T-helper 9 cell (primary cell): ENCODE measurements at places on chromosomes 11 and 22.

- no peak for DNase-seq
Observed at GRCh38 chr11:118301600-118302195, 2.8 kb upstream of the CD3E start.

DNA sequence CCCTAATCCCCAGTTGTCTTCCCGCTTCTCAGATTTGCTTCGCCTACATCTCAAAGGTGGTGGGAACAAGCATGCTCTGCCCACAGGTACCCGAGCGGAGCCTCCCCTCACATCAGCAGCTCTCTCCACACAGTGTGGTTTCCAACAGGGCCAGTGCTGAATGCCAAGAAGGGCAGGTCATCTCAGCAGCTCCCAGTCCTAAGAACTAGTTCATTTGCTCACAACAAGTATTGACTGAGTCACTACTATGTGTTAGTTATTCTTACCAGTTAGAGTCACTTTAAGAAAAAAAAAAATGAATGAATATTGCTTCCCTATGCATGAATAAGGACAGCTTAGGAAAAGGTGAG is 66.2 kb downstream of the THAP12 start:
- no peak for DNase-seq

- no peak for DNase-seq
Observed at GRCh38 chr22:50136581-50137015, 33.9 kb upstream of the PANX2 start.

DNA sequence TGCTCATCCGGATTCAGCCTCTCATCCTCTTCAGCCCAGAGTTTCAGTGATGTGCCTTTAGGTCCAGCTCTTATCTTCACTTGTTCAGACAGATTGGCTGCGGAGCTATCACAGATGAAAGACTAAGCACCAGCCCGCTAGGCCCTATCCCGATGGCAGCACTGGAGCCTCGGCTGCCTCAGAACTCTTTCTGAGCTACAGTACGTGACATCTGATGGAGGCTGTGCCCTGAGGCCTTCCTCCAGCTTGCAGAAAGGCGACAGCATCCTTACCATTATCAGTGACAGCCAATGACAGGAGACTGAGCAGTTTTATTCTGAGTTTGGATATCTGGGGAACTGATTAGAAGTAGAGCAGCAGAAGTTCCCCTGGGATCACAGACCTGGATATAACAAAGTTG is 4.0 kb downstream of the OR8B8 start:
- no peak for DNase-seq

GRCh38 chr11:46555267-46556054 is 38.4 kb downstream of the AMBRA1 start:
- DNase-seq: no peak

DNA sequence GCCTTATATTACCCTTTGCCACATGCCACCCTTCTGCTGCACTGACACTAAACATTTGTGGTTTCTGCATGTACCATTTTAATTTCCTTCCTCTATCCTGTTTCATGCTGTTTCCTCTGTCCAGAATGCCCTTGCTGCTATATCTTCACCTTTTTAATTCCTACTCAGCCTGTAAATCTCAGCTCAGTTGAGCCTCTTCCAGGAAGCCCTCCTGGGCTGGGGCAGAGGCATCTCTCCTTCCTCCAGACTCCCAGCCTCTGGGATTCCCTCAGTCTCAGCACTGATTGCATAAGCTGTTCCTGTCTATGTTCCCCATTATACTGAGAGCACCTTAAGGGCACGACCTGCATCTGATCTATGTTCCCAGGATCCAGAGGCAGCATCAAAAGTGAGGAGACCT is 98.7 kb downstream of the RNF169 start:
- DNase-seq: no peak

DNA sequence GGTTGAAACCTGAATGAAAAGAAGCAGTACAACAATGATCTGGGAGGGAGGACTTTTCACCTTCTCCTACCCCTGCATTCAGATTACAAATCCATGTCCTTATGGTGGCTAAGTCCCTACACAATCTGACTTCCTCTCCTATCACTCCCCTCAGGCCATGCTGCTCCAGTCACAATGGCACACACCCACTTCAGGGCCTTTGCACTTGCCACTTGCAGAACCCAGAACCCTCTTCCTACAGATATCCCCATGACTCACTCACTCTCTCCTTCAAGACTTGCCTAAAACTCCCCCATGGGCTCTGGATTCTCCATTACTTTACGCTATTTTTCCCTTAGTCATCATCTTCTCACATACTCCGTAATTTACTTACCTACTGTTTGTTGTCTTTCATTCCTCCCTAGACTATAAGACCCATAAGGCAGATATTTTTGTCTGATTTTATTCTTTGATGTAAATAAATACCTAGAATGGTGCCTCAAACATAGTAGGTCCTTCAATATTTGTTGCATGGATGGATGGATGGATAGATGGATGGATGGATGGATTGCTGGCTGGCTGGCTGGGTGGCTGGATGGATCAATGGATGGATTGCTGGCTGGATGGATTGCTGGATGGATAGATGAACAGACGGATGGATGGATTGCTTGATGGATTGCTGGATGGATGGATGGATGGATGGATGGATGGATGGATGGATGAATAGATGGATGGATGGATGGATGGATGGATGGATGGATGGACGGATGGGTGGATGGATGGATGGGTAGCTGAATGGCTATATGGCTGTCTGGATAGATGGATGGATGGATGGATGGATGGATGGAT is 94.7 kb upstream of the NAV2 start:
- no peak for DNase-seq

DNA sequence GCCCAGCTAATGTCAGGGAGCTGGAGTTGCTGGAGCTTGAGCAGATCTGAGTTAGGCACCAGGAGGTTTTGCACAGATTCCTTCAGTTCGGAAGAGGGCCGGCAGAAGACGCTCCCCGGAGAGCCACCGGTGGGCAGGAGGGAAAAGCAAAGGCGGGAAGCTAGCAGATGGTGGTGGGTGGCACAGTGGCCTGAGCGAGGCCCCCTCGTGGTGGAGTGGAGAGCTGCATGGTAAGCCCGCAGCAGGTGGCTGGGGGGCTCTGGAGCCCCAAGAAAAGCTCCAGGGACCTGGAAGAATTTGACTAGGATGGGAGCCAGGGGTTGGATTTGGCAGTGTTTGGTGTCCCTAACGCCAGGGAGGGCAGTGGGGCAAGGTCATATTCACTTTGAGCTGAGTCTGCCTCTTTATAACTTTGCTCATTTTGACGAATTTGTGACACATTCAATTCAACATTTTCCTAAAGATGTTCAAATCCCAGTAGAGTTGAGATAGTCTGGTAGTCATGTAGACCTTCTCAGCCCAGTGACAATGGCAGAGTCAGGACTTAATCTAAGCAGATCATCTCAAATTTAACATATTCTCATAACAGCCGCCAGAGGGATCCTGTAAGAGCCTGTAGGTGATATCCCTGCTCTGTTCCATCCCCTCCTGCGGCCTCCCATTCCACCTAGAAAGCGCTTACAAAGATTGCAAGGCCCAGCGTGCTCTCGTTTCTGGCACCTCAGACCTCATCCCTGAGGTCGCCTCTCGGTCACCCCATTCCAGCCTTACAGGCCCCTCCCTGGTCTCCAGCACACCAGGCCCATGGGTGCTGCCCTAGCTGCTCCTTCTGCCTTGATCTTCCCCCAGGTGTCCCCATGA is 57.9 kb downstream of the TRIM29 start:
- DNase-seq: no peak

DNA sequence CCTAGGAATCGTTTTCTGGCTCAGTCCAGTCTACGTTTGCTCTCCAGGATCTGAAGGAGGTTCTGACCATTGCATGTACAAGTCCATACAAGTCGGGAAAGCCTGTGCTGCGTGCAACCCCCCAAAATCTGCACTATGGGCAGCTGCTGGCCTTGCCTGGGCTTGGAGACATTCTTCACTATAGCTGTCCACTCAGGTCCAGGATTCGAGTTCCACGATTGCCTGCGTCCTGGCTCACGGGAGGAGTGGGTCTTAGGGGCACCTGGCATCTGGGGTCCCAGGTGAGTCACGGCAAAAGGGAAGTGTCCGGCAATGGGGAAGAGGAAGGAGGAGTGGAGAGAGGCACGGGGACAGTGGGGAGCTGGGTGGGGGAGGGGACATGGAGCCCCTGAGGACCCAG is 563.0 kb downstream of the BRD1 start:
- DNase-seq: no peak

DNA sequence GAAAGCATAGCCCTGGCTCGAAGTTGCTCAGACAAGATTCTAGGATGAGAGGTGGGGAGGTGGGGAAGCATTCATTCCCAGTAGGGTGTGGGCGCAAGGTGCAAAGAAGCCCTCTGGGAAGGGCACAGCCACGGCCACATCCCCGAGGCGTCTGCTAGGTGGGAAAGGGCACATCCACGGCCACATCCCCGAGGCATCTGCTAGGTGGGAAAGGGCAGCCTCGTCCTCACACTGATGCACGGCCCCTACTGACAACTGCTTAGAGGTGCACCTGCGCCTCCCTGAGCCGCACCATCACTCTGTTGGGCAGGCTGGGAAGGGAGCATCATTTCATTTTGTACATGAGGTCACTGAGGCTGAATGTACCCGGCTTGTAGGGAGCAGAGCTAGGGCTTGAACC is 94.6 kb upstream of the PITPNB start:
- no peak for DNase-seq
